ENCODE measurements at places on chromosomes 7 and 10. TPM values are rescaled to one million over a fixed set of nuclear protein-coding genes. Genes with fewer than 3 reads are reported as not detected.
A peak's percentile ranks its signal among the peaks of the same experiment; 100 is the strongest.

Gene ENKUR
- not detected for total RNA-seq

GRCh38 chr7:133629701-133630100, 376.8 kb downstream of the EXOC4 start:
- DNase-seq, result no peak

DNA sequence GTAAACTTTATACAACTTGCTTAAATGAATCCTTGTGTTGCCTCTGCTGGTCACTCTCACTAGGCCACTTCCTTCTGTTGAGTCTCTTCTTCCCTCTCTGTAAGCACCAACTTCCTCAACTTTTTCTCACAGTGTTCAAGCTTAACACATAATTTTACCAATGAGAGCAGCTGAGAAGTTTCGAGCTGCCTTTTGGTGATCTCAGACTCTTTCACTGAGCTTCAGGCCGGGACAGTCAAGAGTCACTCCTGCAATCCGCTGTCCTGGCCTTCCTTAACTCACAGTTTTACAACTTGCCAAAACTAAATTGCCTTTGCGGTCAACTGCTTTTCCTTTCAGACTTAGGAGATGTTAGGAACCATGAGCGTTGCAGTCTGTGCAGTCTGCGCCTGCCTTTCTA, 47.4 kb downstream of the PRPF18 start:
- DNase-seq, result peak; percentile 38

DNA sequence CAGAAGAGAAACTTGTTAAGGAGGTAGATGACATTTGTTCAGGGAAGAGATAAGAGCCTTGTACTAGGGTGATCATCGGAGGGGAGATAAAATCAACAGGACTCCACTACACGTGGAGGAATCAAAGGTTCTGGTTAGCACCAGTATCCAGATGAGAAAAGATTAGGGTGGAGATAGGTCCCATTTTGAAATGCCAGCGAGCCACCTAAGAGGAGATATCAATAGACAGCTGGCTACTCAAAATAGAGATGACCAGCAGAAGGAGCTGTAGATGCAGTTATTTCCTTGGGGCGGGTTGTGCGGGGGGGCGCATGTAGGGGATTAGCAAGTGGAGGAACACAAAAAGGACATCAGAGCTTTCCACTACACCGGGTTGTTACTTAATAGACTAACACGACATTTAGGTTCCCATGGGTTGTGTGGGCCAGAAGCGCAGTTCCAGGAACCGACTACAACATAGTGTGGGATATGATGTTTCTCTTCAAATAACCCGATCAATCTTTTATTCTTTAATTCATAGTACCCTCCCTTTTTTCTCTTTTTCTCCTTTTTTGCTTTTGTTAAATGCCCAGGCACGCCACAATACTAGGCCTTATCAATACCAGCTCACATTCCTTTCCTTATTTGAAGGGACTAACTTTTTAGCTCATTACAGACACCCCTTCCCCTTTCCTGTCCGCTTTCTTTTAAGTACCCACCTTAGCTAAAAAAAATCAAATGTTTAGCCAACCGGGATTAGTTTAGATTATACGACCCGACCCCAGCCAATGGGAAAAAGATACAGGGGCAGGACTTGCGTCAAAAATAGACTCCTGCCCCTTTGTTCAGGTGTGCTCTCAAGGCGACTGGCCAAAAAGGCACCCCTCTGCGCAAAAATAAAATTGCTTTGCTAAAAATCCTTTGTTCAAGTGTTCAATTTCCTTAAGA, 2.0 kb upstream of the KIF11 start:
- peak; percentile 77 for DNase-seq

GRCh38 chr10:112775892-112776674, 174.0 kb upstream of the TCF7L2 start:
- DNase-seq, result no peak

- DNase-seq, result peak; percentile 65
Observed at GRCh38 chr7:47326220-47326619, 255.7 kb downstream of the TNS3 start.

Gene TMEM26
- 0.71 TPM for total RNA-seq

Gene ZMIZ1
- total RNA-seq, result 12.5 TPM

DNA sequence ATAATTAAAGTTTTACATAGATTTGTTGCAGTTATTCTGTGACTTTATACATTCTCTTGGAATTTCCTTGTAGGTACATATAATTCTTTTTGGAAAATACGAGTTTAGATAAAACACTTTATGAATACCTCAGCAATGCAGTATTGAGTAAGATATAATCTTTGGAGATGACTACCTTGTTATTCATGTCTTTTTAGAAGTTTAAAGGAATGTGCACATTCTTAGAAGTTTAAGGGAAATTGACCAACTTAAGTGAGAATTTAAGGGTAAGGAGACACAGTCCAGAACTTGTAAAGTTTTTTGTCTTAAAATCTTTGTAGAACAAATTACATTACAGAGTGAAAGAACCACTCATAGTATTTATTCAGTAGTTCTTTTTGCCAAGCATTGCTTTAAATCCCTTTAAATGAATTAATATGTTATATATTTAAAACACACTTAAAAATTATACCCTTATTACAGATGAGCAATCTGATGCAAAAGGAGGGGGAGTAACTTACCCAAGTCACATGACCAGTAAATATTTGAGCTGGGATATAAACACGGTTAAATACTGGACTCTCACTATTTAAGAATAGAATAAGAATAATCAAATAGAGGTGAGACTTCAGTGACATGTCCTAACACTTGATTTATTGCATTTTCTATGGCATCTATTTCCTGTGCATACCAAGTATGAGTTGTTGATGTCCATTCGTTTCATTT, 139.5 kb upstream of the FERD3L start:
- DNase-seq, result peak; percentile 78

DNA sequence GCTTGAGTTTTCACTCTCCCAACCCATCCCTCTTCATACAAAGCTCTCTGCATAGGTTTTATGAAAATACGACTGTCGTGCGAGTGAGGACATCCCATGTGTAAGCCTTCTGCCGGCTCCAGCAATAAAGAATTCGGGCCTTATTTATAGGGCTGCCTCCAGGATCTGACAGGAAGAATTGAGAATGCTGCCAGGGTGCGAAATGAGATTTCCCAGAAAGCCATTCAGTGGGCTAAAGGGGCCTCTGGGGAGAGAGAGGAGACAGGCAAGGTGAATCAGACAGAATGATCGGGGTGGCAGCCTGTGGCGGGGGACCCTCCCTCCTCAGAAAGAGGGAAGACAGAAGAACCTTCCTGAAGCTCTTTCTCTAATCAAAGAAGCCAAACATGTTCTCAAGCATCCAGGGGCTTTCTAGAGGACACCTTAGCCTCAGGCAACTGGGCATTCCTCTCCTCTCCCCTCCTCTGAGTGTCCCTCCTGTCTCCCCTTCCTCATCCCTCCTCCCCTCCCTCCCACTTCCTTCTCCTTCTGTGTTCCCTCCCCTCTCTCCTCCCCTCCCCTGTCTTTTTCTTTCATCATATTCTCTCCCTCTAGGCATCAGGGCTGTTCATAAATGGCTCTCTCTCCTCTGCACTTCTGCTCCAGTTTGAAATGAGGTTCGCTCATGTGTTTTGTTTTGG, 410.9 kb downstream of the TYW1 start:
- no peak for DNase-seq

DNA sequence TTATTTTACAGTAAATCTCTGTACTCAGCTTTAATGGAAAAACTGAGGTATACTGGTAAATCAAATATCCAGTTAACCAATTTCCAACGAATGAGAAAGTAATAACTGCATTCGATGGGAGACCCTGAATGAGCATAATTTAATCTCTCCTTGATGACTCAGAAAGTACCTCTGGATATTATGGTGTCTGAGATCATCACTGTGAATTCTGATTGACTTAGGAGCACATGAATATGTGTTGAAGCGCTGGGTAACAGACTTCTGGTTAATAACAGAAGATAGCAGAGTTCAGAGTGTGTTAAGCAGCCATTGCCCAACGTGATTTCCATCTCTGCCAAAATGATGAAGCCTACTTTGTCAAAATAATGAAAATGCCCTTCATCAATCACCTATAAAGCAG, 116.6 kb downstream of the NRP1 start:
- DNase-seq, result peak; percentile 60

GRCh38 chr10:78038105-78038504, 4.4 kb downstream of the RPS24 start:
- peak; percentile 16 for DNase-seq

- no peak for DNase-seq
Observed at GRCh38 chr7:7920481-7920880, 48.1 kb upstream of the GLCCI1 start.

GRCh38 chr7:3430588-3430987, 129.5 kb downstream of the SDK1 start:
- no peak for DNase-seq

DNA sequence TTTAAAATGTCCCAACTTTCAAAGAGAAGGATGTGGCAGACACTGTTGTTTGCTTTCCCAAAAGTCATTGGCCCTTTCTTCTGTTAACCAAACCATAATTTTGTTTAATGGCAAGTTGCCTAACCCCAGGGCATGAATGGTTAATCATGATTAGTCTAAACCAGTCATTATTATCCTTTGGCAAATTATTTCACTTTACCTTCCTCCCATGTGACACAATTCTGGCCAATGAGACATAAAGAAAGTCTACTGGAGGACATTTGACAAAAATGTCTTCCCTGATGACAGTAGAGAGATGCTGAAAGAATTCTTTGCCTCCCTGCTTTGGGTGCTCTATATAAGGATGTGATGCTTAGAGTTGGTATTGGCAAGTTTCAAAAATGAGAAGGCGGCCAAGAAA, 101.9 kb downstream of the PODXL start:
- no peak for DNase-seq

DNA sequence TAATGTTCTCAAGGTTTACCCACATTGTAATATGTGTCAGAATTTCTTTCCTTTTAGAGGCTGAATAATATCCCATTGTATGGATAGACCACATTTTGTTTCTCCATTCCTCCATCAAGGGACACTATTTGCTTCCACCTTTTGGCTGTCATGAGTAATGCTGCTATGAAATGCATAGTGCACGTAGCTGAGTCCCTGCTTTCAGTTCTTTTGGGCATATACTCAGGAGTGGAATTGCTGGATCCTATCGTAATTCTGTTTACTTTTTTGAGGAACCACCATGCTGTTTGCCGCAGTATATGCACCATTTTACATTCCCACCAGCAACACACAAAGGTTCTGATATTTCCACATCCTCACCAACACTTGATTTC, 60.0 kb downstream of the PRF1 start:
- DNase-seq, result peak; percentile 22

DNA sequence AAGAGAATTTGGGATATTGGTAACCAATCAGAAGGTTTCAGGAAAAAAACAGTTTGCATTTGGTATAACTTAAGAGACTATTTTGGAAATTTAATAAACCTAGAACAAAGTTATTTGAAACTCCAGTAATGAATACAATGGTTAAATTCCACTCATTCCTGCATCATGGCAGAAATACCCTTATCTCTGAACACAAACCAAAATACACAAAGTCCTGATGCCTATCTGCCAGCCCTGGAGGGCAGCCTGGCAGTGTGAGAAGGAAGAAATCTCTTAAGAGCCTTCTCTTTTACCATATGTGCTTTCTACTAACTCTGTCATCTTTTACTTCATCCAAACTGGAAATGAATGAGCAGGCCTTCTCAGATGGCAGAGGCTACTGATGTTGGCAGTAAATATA, 147.1 kb upstream of the LYZL1 start:
- peak; percentile 60 for DNase-seq

- no peak for DNase-seq
Observed at GRCh38 chr10:84563868-84564267, 235.5 kb downstream of the CCSER2 start.

Gene NEUROD6
- total RNA-seq, result not detected

Gene TMEM178B
- total RNA-seq, result 0.34 TPM

Gene SOSTDC1
- not detected for total RNA-seq

- no peak for DNase-seq
Observed at GRCh38 chr10:124601016-124601415, 139.4 kb downstream of the LHPP start.

Gene WNT8B
- not detected for total RNA-seq

GRCh38 chr10:3068968-3069737, 1.8 kb downstream of the PFKP start:
- DNase-seq, result no peak

DNA sequence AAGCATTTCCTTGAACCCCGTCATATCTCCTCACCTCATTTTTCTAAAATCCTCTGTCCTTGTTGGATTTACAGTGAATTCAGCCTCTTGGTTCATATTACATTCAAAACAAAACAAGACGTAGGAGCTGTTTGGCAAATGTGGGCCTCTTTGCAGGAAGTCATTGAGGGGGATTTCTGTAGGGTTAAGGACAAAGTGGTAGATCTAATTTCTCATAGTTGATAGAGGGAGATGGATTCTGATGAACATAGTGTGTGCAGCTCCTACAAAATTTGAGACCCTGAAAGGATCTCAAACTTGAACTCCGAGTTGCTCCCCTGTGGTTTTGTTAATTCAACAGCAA, 682 bp downstream of the TBXAS1 start:
- DNase-seq, result no peak

- peak; percentile 66 for DNase-seq
Observed at GRCh38 chr7:130641497-130641896, 27.1 kb downstream of the COPG2 start.

DNA sequence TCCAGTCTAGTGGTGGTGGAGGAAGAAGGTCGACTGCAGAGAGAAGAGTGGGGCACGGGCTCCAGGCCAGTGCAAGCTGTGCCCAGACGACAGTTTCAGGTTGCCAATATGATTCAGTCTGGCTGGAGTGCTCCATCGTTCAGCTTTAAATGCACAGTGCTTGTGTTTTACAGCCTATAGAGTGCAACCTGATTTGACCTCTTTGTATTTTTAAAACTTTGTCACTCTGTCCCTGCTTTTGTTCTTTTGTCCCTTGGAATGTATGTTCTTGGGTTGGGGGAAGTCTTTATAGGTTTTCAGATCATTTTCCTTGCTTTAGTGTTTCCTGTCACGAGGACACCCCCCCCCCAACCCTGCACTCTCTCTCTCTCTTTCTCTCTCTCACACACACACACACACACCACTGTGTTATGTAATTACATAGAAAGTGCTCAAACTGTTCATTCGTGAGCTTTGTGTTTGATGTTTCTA, 198.0 kb downstream of the CAMK1D start:
- no peak for DNase-seq

Data from LHCN-M2 (cell line).